Tibial nerve (tissue), 4 donors: ENCODE measurements at places on chromosomes 11 and 22. TPM values are rescaled to one million over a fixed set of nuclear protein-coding genes. Genes with fewer than 3 reads are reported as not detected.

DNA sequence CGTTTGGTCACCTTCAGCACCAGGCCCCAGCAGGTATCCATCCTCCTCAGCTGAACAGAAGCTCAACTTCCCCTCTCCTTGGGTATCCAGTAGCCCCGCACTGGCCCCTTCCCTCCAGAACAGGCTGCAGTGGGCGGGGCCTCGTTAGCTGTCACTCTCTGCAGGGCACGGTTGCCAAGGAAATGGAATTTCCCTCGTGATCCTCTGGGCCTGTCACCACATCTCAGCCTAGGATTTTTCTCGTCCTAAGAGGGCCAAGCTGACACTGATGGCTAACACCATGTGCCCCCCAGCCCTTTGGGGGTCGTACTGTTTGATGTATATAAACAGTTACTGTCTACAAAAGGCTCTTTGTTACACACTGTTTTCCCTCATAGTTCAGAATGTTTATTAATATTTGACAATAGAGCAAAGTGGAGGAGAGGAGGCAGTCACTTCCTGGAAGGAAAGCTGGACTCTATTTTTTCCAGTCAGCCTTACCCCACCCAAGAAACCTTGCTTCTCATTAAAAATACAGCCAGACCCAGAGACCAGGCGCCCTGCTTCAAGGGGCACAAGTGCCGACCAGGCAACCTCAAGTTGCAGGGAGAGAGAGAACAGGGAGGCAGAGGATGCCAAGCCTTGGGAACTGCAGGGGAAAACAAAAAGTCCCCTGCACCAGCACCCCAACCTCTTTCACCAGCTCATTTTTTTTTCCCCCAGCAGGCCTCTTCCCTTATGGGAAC, 44.5 kb downstream of the FEZ1 start:
- DNase-seq = peak; percentile 30

DNA sequence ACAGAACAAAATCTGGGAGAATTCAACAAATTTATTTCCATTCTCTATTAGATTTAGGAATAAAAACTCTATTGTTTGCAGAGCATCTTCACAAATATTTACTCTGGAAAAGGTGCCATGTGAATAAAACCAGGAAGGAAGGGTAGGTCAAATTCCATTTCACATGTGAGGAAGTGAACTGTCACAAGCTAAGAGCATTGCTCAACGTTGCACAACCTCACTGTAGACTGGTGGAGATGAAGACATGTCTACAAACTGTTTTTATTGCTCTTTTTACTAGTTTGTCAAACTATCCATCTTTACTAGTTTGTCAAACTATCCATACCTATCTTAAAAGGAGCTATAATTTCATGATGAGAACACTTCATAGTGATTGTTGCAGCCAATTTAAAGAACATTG, 236.4 kb downstream of the CNTN5 start:
- no peak for DNase-seq

GRCh38 chr11:15764326-15764725, 592.0 kb downstream of the SOX6 start:
- no peak for DNase-seq

GRCh38 chr22:34308101-34308500, 387.8 kb upstream of the LARGE1 start:
- no peak for DNase-seq

GRCh38 chr11:130547761-130548490, 99.5 kb downstream of the ADAMTS15 start:
- DNase-seq = no peak

DNA sequence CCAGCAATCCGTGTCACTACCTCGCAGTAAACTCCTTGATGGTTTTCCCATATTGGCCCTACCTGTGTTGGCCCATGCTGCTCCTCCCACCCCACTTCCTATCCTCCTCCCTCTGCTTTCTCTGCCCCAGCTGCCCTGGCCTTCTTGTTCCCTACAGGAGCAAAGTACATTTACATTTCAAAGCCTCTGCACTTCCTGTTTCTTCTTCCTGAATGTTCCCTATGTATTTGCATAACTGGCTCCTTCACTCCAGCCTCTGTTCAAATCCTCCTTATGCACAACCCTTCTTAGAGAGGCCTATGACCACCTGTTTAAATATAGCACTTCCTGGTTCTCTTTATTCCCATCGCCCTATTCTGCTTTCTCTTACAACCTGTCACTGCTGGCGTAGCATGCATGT, 62.2 kb downstream of the PARVA start:
- DNase-seq = no peak

GRCh38 chr11:74775762-74776161, 27.1 kb downstream of the RNF169 start:
- no peak for DNase-seq

- DNase-seq = peak; percentile 0
Measured at GRCh38 chr22:49372111-49372529, 455.6 kb downstream of the BRD1 start.

DNA sequence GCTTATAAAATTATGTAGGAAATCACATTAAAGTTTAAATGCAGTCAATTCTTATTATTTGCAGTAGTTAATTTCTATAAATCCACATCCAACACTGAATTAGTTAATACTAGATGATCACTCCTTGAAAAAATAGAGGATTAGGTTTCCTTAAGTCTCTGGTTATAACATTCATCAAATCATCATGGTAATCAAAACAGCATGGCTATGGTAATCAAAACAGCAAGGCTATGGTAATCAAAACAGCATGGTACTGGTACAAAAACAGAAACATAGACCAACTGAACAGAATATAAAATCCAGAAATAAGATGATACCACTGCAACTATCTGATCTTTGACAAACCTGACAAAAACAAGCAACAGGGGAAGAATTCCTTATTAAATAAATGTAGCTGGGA, 814.6 kb upstream of the CCDC179 start:
- no peak for DNase-seq

DNA sequence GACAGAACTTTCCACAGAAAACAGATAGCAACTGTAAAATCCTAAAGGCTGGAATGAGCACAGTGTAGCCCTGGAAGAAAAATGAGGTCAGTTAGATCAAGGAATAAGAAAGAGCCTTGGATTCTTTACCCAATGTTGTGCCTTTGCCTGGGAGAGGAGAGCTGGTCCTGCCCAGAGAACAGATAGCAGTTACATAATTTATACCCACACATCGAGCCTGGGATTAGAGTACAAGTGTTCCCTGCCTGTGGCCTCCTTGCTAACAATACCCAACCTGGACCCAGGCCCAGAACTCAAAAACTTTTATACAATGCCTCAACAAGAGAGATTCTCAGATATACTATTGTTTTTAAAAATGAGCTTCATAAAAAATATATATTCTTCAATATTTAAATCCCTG, 1998.4 kb downstream of the LRRC4C start:
- DNase-seq = no peak

GRCh38 chr11:120211522-120212258, 858 bp downstream of the OAF start:
- no peak for DNase-seq

- no peak for DNase-seq
Measured at GRCh38 chr11:11536650-11537049, 85.2 kb downstream of the GALNT18 start.

- no peak for DNase-seq
Measured at GRCh38 chr22:23054531-23055257, 15.6 kb upstream of the GNAZ start.

- no peak for DNase-seq
Measured at GRCh38 chr22:44839061-44839460, 86.7 kb downstream of the ARHGAP8 start.

- DNase-seq = no peak
Measured at GRCh38 chr11:116605543-116606459, 167.0 kb downstream of the BUD13 start.

DNA sequence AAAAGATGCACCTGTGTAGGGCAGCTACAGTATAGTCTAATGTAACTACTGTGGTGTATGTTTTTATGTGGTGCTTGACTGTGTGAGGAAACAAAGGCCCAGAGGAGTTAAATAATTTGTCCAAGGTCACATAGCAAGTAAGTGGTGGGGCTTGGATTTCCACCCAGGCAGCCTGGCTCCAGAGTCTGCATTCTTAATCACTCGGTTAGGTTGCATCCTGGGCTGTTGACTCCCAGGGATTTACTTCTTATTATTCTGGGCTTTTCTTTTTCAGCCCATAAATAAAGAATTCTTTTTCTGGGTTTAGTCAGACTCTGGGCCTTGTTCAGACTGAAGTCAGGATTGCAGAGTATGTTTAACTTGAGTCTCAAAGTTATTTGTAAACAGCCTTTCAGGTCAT, 82.1 kb downstream of the ARHGAP42 start:
- DNase-seq = no peak

DNA sequence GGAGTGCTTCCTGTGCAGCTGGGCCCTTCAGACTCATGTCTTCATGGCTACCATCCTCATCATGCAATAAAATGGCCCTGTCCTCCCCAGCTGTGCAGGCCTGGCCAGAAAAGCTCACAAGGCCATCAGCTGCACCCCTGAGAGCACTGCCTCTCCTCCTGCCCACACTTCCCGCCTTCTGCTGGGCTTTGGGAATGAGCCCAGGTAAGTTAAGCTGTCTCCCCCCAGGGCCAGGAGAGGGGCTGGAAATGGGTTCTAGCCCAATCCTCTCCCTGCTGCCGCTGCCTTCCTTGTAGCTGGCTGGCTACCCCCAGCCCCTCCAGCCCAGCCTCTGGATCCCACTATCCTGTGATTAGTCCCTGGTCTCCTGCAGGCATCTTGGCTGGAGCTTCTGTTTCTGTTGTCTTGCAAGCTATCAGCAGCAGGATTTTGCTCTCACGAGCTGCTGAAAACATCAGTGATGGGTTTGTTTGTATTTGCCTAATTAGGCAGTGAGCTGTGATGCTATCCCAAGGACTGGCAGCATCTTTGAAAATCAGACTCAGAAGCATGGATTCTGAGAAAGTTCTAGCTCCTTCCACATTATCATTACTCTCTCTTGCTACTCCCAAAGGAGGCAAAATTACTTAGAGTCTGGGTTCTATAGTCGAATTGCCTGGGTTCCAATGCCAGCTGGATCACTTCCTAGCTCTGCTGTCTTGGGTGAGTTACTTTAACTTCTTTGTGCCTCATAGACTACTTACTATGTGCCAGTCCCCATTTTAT, 168.1 kb downstream of the ST3GAL4 start:
- DNase-seq = no peak

- DNase-seq = no peak
Measured at GRCh38 chr11:33525789-33526188, 174.8 kb downstream of the C11orf91 start.

GRCh38 chr11:28133146-28133545, 25.0 kb downstream of the METTL15 start:
- no peak for DNase-seq

- DNase-seq = no peak
Measured at GRCh38 chr11:50187220-50187619, 154.5 kb downstream of the OR4C45 start.

GRCh38 chr22:44225091-44225689, 44.5 kb downstream of the PARVG start:
- DNase-seq = no peak

DNA sequence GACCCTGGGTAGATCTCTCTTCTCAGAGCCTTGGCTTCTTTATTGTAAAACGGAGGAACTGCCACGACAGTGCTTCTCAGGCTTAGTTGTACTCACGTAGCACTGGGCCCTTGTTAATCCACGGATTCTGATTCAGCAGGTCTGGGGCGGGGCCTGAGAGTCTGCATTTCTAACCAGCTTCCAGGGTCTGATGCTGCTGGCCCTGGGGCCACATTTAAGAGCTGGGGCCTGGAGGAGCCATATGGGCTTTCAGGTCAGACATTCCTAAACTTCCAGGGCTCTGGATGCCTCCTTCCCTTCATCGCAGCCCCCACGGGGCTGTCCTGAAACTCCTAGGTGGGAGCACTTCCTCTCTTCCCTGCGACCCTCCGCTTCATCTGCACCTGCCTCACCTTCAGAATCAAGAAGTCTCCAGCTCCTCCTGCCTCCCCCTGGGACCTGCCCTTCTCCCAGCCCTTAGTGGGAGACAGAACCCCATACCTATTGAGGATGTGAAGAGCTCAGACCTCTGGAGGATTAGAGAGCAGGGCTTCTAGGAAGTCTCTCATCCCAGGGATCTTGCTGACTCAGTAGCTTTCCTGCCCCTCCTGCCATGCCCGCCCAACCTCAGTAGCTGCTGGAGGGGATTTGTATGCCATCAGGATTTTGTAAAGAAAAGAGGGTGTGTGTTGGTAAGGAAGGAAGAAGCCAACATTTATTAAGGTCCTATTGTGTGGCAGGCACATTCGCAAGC, 92.5 kb downstream of the LRRC32 start:
- DNase-seq = no peak

DNA sequence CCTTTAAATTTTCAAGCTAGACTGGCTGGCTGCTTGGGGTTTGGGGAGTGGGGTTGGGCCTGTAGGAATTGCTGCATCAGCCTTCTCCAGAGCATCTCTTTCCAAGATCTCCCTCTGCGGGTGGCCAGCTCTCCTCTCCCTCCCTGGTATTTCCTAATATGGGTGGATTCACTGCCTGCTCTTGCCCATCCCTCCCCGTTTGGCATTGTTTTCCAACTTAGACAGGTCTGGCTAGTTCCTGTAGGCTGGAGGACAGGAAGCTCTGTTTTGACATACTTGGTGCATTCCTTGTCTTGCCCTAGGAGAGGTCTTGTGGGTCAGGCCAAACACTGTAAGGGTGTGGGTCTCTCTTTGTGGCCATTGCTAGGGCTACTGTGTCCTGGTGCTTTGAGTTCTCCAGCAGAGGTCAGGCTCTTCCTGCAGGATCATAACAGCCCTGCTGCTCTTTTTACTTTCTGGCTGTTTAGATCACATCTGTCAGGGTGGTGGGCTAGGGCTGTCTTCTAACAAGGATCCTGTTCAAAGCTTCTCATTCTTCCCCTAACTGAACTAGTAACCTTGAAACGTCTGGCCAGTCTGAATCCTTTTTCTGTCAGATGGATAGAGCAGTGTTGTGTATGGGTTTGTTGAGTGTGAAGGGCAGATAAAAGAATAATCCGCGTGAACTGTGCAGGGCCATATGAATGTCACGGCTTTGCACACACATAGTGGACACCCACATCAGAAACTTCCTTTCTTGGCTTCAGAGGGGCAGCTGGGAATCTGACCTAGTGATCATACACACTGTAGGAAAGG, 18.3 kb upstream of the MICALL1 start:
- no peak for DNase-seq

GRCh38 chr22:38427940-38428339, 27.1 kb downstream of the KCNJ4 start:
- DNase-seq = no peak

RAPSN gene
- total RNA-seq = 6.7 TPM

RTN4R gene
- 3.8 TPM for total RNA-seq

SMTNL1 gene
- total RNA-seq = not detected

ISX gene
- not detected for total RNA-seq

OR4A16 gene
- total RNA-seq = not detected

DNAJB7 gene
- not detected for total RNA-seq

TNNT3 gene
- total RNA-seq = 6.9 TPM

CHRM1 gene
- total RNA-seq = not detected

FADS2 gene
- total RNA-seq = 17.4 TPM

TEX54 gene
- not detected for total RNA-seq

CRYBB2 gene
- total RNA-seq = not detected

CEP126 gene
- 10.7 TPM for total RNA-seq
